SIG-M5 (cell line): ENCODE measurements at places on chromosomes 7 and 10.

GRCh38 chr7:132603220-132603833 is 27.1 kb upstream of the PLXNA4 start:
- DNase-seq: no peak

GRCh38 chr7:152363798-152364197 is 72.0 kb downstream of the KMT2C start:
- no peak for DNase-seq

- DNase-seq: no peak
Observed at GRCh38 chr10:49419005-49419404, 23.1 kb upstream of the DRGX start.

DNA sequence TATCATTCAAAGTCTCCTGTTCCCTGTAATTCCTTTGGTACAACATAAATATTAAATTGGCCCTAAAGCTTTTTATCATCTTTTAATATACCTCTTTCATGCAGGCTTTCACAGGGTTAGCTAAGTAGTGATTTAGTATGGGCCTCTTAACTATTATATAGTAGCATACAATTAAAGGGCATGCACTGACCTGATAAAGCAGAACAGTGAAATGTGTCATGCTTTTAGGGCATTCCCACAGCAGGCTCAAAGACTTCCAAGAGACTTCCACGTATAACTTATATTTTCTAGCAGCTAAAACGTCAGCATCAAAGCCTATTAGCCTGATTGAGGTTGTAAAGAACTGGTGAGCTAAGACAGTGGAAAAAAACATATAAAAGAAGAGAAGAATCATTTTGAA is 35.3 kb downstream of the SAMD8 start:
- no peak for DNase-seq

- no peak for DNase-seq
Observed at GRCh38 chr7:50869108-50869725, 86.5 kb upstream of the GRB10 start.

- DNase-seq: no peak
Observed at GRCh38 chr7:109375823-109376222, 806.1 kb downstream of the DNAJB9 start.

DNA sequence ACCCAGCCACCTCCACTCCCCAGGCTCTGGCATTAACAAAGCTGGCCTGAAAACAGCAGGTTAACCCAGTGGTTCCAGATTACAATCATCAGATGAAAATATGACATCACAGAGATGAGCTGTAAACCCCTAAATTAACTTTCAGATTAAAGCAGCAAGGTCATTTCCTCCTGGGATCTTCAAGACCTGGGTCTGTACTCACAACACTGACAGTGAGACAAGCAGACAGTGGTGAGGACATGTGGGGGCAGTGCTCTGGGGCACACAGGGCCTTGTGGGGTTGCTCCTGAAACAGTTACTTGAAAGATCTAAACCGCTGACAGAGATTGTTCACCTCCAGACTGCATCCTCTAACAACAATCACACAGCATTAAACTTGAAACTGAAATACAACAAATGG is 134.1 kb downstream of the ZNF438 start:
- DNase-seq: no peak

DNA sequence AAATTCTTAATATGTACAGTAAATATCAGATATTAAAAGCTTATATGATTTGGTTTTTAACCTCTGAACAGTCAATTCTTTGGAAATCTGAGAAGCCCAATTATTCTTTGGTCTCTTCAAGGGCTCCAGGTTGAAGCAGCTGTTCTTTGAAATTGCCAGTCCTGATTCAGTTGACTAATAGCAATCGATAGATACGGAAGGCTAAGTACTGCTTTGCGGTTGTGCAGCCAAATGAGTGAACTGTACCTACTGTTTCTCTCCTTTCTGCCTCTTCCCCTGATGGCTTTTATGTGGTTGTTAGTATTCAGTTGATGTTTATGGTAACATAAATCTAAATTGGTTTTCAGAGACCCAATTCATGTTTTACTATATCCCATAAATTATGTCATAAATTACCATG is 103.1 kb upstream of the RPA3 start:
- DNase-seq: no peak

DNA sequence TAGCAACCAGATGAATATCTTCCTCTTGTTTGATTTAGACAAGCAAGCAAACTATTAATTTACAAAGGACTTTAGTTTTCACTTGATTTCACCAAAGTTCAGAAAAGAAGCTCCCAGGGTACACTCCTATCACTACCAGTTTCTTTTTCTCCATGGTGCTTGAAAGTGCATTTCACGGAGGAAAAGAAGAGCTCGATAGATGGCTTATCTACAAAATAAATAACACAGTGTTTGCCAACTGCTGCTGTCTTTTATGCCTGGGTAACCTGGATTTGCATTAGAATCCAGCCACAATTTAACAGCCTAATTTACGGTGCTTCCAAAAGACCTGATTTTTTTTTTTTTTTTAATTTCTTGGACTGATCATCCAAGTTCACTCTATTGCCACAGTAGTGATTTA is 275.7 kb downstream of the GPR37 start:
- no peak for DNase-seq

- DNase-seq: no peak
Observed at GRCh38 chr10:84294766-84295447, 33.5 kb upstream of the CCSER2 start.

- DNase-seq: no peak
Observed at GRCh38 chr7:17682586-17682985, 257.7 kb downstream of the SNX13 start.
